ENCODE measurements at places on chromosomes 7 and 10.

GRCh38 chr7:147509541-147510200, 1080.9 kb upstream of the C7orf33 start:
- DNase-seq: no peak

- no peak for DNase-seq
Observed at GRCh38 chr10:11993834-11994468, 48.7 kb downstream of the UPF2 start.

- DNase-seq: no peak
Observed at GRCh38 chr10:44958196-44958897, 1.3 kb upstream of the RASSF4 start.

DNA sequence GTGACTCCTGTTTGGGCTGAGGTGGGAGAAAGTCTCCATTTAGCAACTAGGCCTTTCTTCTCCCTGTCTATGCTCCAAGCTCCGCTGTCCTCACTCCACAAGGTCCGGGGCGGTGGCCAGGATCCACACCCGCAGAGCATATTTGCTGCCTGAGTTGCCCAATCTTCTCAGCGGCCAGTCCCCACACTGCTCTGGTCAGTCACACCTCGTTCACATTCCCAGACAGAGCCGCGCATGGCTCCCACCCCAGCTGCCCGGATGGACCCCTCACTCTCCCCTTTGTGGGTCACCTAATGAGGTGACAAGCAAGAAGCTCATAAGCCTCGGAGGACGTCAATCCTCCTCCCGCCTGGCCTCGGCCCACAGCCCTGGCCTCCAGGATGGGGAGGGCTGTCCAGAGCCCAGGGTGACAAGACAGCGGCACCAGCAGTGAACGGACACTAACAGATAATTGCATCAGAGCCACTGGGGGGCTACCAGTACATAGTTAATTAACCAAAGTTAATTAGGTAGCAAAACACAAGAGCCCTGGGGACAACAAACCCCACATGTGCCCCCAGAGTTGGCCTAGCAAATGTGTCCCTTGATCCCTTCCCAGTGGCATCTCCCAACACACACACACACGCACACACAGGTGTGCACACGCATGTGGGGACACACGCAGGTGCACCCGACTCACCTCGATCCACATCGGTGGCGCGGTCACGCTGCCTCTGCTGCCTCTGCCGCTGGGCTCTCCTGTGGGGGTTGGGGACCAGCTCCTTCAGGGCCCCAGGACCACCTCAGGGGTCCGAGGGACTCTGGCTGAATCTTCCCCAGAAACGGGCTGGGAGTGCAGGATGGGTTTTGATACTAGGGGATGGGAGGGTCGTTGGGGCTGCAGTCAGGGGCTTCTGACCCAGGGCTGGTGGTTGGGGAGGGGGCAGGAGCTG, 11.8 kb downstream of the EPHA1 start:
- no peak for DNase-seq

DNA sequence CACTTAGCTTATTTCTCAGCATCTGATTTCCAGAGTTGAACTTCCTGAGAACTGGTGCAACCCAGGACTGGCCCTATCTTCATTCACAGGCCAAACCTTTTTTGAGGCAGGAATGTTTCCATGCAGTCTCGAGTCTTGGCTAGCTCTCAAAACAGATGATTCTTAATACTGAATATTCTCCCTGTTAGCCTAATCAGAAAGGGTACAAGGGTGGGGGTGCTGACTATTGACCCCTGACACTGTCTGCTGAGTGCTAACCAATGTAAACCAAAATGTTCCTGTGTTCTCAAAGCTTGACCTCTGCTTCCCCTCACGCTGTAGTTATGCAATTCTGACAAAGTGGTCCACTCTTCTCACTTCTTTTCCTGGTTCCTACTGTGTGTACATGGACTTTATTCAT, 25.3 kb downstream of the VWDE start:
- DNase-seq: no peak

DNA sequence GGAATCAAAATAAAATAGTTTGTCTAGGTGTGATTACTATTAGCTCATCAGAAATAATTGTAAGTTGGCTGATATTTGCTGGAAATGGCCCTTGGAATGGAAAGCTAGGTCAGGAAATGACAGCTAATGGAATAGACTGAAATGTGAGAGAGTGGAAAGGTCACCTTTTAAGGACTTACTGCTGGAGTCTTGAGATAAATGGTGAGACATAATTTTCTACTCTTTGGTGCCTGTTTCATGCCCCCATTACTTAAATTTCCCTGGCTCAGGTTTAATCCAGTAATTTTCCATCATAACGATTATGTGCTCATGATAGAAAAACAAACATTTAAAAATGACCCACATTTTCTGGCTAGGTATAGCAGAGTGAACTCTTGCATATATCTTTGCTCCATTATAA, 123.6 kb downstream of the ADAM22 start:
- no peak for DNase-seq

DNA sequence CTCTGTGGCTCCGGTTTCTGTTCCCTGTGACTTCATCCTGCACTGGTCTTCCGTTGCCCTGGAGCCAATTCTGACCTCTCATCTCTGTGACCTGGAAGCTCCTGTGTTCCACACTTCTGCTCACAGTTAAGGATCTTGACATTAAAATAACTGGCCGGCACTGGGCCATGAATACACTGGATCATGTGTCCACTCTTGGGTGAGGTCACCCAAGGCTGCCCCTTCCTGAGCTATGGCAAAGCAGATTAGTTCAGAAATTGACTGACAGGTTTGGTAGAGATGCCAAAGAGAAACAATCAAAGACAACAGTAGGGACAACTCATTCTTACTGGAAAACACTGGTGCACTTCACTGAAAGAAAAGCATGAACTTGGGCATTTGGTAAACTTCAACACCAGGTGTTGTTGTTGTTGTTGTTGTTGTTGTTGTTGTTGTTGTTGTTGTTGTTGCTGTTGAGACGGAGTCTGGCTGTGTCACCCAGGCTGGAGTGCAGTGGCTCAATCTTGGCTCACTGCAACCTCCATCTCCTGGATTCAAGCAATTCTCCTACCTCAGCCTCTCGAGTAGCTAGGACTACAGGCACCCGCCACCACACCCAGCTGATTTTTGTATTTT, 36.7 kb upstream of the GRID1 start:
- DNase-seq: no peak
